Kidney capillary endothelial cell (primary cell): ENCODE measurements at places on chromosomes 3 and 15.

GRCh38 chr3:36923523-36923943, 21.3 kb downstream of the TRANK1 start:
- no peak for DNase-seq

DNA sequence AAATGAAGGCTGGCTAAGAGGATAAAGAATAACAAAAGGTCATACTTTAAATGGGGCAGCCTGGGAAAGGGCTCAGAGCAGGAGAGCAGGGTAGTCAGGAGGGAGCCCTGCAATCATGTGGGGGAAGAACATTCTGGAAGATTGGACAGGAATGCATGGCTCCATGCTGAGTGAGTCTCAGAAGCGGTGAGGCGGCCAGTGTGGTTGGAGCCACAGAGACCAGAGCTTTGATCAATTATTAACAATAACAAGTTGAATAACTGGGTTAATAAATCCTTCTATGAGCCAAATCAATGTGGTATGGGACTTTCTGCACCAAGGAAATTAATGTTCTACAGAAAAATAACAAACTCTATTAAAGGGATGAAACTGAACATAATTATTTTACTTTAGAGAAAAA, 57.9 kb upstream of the DCUN1D1 start:
- no peak for DNase-seq

- no peak for DNase-seq
Measured at GRCh38 chr3:15159501-15160136, 46.4 kb upstream of the CAPN7 start.

DNA sequence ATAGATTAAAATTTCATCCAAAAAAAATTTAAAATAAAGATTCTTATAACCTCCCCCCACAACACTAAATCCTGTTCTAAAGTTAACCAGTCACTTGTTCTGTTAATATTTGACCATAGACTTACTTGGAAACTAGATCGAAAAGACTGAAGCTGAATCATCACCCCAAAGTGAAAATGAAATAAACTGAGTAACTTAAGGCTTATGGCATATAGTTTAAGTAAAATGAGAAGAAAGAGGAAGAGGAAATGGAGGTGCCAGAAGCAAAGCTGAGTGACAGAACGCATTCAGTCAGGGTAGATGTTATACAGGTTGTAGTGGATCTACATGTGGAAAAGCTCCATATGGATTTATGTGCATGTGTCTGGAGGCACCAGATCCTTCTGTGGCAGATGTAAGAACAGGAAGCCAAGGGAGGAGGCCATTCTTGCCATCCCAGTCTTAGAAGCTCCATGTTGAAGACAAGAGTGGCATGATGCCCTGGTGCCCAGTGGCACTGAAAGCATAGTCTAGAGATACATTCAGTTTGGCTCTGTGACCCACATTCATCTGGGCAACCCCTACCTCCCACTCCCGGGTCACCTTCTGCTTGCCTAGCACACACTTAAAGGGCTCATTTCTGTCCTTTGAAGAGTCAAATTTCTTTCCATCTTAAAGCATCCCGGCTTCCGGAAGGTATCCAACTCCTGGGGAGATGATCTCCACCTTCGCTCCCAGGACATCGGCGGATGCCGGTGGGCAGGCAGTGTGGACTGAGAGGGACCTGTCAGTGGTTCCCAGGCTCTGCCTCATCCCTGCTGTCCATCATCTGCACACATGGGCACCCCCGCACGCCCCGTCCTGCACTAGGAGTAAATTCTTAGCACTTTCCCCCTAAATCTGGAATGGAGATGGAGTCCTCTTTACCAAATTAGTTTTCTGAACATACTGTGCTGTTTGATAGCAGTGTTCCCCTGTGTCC, 90.8 kb downstream of the NEO1 start:
- no peak for DNase-seq
